NCI-H460 (cell line): ENCODE measurements at places on chromosomes 2 and 18. TPM values are rescaled to one million over a fixed set of nuclear protein-coding genes. Genes with fewer than 3 reads are reported as not detected.

KANSL3 gene
- 25.1 and 30.5 TPM in 2 replicates for total RNA-seq

GRCh38 chr2:226794751-226795171 lies 4.9 kb downstream of the IRS1 start:
- no peak for DNase-seq

MC2R gene
- total RNA-seq: not detected in 2 replicates

- DNase-seq: no peak
Observed at GRCh38 chr18:74524097-74524496, 10.2 kb upstream of the CNDP1 start.

GRCh38 chr2:110891626-110892025 lies 159.3 kb downstream of the ACOXL start:
- DNase-seq: no peak

HSBP1L1 gene
- 35.9 and 38.6 TPM in 2 replicates for total RNA-seq

DNA sequence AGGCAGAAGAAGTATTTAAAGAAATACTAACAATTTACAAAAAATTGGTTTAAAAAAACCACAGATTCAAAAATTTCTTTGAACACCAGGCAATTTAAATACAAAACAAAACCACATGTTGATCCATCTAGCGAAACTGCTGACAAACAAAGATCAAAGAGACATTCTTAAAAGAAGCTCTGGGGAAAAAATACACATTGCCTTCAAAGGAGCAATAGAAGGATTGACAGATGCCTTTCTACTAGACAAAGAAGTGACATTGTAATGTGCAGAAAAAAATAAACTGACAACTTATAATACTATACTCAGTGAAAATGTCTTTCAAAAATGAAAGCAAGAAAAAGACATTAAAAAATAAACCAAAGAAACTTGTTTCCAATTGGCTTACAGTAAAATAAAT lies 12.6 kb upstream of the EIF2AK3 start:
- no peak for DNase-seq

SH3YL1 gene
- total RNA-seq: 22.5 and 25.7 TPM in 2 replicates

CHMP3 gene
- 55.4 and 56.4 TPM in 2 replicates for total RNA-seq

DNA sequence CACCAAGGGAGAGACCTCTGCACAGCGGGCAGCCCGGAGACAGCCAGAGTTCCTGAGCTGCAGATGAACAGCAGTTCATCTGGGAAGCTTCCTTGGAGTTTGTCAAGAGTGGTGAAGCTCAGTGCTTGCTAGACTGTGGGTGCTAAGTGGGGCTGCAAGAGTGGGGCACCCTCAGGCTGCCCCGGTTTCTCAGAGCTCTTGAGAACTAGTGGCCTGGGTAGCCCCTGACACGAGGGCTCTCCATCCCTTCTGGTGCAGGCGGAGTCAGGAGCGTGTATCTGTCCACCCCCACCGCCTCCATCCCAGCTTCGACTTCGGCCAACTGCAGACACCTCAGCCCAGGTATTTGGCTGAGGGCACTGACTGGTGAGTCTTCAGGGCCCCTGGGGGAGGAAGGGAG lies 222.0 kb downstream of the LOXHD1 start:
- DNase-seq: no peak

UGT1A9 gene
- not detected in 2 replicates for total RNA-seq

NEU2 gene
- total RNA-seq: not detected in 2 replicates

PROKR1 gene
- not detected in 2 replicates for total RNA-seq

DNA sequence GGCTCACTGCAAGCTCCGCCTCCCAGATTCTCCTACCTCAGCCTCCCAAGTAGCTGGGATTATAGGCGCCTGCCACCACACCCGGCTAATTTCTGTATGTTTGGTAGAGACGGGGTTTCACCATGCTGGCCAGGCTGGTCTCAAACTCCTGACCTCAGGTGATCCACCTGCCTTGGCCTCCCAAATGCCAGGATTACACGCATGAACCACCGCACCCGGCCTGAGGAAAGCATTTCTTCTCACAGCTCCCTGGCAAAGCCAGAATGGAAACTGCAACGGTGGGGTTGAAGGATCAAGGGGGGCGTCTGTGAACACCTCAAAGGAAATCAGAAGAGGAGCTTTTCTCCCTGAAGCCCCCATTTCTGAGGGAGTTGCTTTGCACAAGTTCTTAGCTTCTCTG lies 11.2 kb upstream of the TEX51 start:
- DNase-seq: no peak

GRCh38 chr18:11923450-11923849 lies 15.3 kb upstream of the MPPE1 start:
- DNase-seq: no peak

DNA sequence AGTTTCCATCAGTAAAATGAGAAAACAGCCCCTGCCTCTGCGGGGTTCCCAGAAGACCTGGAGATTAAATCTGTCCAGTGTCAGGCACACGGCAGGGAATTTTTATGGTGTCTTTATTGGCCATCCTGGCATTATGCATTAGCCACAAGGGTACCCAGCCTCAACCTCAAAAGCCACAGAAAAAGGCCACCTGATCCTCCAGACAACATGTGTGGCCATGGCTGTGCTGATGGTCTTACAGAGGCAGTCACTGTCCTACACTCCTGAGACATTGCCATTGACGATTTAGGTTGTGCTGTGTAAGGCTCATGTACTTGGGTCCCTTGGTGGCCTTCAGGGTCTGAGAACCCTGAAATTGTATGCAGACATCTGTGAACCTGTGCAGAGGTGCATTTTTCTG lies 115.6 kb downstream of the SMAD7 start:
- DNase-seq: no peak

- DNase-seq: peak; percentile 18
Observed at GRCh38 chr18:53380063-53380639, 844.3 kb downstream of the MBD2 start.

CHST10 gene
- 14.0 and 16.2 TPM in 2 replicates for total RNA-seq

- DNase-seq: no peak
Observed at GRCh38 chr2:110126906-110127305, 11.3 kb upstream of the MALL start.

SERPINB3 gene
- total RNA-seq: 0.15 and 0.23 TPM in 2 replicates

- no peak for DNase-seq
Observed at GRCh38 chr2:20634507-20635112, 16.3 kb downstream of the HS1BP3 start.

AQP12A gene
- not detected in 2 replicates for total RNA-seq

DARS1 gene
- total RNA-seq: 118 and 124 TPM in 2 replicates

DNA sequence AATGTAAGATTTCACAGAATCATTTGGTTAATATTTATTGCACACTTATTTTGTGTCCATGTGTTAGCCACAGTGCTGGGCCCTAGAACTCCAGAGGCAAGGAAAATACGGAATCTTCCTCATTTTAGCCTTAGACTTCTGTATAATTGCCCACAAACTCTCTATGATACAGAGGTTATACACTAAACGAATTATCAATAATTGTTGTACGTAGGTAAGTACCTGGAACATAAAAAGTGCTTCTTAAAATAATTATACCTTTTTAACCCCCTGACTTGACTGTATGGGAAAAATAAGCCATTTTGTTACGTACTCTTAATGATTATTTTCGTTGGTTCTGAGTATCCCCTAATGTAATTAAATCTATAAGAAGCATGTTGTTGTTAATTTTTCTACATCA lies 119.4 kb downstream of the ARHGAP15 start:
- DNase-seq: no peak
